ENCODE measurements at places on chromosomes 3 and 15.

GRCh38 chr15:40591389-40591788 is 2.7 kb upstream of the KNL1 start:
- no peak for DNase-seq

DNA sequence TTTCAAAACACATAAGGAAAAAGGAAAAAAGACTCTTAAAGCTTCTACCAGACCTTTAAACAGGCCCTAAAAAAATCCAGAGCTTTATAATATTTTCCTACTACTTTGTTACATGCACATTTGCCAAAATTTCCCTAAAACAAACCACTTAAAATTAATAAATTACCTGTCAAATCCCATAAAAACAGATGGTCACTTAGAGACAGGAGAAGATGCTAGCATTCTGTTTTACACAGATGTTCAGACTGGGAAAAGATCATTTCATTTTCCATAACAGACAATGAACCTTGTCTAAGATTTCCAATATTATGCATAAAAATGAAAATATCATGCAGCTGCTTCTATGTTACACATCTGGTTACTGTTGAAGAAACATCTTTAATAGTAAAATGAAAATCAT is 66.6 kb downstream of the SUCLG2 start:
- no peak for DNase-seq

DNA sequence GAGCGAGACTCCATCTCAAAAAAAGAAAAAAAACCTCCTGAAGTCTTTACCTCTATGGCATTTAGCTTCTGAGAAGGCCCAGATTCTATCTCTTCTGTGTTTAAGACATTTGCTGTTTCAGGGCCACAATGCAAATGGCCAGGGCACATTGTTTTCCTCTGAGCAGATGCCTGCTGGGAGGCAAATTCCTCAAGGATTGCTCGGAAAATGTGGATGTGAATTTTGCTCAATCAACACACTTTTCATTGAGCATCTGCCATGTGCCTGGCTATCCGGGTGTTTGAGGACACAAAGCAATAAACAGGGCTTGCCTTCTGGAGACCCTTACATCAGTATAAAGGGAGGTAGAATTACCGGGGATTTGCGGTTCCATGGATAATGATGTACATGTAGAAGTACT is 20.0 kb downstream of the TRIM71 start:
- DNase-seq: no peak

- DNase-seq: no peak
Observed at GRCh38 chr3:42829083-42829627, 19.9 kb downstream of the ACKR2 start.

DNA sequence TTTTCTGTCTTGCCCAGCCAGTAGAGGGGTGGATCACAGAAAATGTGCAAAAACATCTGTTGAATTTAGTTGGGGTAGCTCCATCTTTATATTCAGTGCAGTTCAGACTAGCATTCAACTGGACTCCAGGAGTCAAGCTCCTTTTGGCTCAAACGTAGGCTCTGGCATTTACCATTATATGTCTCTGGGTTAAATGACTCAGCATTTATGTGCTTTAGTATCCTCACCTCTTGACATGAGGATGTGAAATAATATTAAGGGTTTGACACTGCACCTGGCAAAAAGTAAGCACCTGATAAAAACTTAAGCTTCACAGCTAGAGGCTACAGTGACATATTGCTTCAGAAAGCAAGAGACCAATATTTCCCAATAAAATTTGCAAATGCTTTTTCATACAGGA is 14.8 kb downstream of the PRC1 start:
- DNase-seq: no peak

DNA sequence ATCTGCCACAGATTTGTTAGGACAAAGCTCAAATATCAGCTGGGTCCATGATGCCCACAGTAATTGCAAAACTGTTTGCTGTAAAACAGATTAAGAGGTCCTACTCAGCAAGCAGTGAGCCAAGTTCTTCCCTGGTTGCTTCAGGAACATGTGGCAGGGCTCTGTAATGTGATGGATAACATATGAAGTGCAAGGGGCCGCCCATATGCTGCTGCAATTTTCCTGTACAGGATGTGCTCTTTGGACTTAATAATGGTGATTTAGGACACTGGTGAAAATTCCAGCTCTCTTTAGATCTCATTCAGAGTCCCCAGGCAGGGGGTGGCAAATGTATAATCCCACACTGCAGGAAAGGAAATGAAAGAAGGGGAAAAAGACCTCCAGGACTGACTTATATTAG is 289.4 kb downstream of the LSAMP start:
- no peak for DNase-seq

DNA sequence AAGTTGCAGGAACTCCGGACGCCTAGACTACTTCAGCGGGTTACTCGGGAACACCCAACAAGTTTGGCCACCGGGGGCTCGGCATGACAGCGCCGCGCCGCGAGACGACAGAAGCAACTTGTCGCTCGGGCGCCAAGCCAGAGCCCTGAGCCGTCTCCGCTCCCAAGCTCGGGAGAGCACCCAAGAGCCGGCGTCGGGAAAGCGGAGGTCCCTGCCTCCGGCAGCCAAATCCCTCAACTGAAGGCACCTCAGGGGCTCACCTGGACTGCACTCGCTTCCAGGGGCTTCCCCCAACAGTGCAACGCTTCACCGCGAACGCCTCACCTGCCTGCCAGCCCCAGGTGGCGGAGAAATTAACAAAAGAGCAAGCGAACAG is 640 bp downstream of the MB21D2 start:
- peak; percentile 61 for DNase-seq

- no peak for DNase-seq
Observed at GRCh38 chr3:60282866-60283265, 968.4 kb downstream of the FHIT start.

GRCh38 chr3:194688200-194688740 is 2.6 kb downstream of the FAM43A start:
- peak; percentile 3 for DNase-seq

DNA sequence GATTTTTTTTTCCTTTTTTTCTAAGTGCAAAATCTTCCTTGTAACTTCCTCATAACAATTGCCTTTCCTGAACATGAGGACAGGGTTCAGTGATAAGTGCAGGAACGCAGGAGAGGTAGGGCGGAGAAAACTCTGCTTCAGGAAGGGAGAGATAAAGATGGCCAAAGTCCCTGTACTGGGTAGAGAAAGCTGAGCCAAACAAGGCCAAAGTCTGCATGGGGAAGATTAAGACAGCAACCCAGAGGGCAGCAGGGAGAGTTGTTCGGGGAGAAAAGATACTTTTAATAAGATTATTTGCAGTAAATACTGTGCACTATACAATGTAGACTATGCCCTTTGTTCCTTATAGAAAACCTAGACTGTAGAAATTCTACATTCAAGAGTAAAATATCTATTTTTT is 55.4 kb upstream of the LRRFIP2 start:
- DNase-seq: no peak

DNA sequence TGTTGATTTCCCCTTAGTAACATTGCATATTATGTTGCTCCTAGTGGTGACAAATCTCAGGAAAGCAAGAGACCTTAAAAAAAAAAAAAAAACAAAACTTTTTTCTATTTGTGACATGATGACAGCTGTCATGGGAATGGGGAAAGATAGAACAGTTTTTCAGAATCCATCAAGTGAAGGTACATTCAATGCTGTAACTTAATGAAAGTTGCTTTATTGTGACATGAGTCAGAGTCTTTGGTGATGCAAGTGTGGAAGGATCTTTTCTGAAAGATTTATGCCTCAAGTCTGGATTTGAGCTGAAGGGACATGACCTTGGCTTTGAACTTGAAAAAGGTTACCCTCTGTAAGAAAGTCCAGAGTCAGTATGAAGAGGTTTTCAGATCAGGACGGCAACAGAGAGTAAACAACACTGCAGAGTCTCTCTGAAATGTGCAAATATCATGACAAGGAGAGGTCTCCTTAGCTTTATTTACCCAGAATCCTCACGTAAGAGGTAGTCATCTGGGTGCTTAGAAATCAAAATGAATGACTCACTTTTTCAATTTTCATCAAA is 424.7 kb downstream of the CNTN4 start:
- no peak for DNase-seq

GRCh38 chr3:112604536-112604935 is 36.4 kb downstream of the CCDC80 start:
- DNase-seq: no peak

- no peak for DNase-seq
Observed at GRCh38 chr15:40008061-40008765, 30.8 kb downstream of the SRP14 start.

DNA sequence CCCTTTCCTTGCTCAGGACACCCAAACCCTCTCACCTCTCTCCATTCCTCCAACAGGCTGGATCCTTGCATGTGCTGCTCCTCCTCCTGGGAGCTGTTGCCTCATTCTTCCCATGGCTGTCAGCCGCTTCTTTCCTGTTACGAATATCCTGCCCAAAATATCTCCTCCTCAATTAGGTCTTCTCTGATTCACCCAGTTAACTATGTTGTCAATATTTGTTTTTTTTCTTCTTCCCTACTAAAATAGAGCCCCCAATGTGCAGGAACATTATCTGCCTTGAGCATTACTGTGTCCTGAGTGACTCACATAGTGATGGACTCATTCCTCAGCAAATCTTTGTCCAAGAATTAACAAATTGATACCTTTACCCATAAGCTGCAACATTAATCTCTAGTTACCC is 357.2 kb downstream of the CLSTN2 start:
- DNase-seq: no peak

DNA sequence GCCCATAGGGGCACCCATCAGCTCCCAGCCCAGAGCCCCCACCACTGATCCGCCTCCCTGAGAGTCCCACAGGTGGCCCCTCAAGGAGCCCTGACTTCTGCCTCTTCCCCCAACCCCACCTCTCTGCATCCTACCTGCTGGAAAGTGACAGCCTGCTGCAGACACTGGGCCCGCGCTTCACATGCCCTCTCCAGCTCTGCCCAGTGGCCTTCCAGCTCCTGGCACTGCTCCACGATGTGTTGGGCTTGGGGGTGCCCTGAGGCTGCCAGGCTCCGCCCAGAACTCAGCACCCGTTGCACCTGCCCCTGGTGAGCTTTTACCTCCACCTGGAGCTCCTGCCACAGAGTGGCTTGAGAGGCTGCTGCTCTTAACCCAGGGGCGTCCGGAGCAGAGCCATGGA is 20.1 kb downstream of the SPTBN5 start:
- DNase-seq: no peak

DNA sequence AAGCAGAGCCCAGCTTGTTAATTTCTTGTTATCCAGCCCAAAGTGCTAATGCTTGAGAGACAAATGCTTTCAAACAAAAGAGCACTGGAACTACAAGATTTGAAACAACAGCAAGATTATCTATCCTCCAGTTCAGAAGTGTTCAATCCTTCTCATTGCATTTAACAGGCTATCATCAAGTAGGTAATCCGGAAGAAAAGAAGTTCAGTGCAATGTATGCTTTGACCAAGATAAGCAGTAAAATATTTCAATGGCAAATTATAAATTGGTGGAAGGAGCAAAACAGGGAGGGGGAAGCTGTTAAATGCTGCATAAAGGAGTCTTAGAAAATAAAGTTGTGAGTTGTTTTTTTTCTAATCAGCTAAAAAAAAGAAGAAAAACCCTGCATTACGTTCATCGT is 8.8 kb downstream of the LRIG1 start:
- DNase-seq: no peak

DNA sequence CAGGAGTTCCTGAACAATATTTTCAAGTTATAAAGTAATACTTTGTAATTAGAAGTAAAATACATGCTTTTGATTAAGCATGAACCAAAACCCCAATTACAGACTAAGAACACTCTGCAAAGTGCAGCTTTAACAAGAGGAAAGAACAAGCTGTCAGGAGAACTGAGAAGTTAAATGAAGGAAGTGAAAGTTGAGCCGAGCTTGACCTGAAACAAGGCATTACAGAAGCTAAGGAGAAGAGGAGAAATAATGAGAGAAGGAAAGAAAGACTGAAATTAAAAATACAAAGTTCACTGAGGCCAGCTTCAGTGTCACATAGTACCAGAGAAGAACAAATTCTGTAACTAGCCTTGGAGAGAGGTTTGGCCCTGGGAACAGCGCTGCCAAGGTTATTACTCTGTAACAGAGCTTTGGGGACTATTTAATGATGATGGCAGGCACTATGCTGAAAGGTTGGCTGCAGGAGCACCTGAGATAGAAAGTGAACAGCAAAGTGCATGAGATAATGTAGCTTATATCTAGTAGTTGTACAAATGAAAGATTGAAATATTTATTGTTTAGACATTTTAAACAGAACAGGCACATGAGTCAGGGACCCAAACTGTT is 241.9 kb upstream of the PEX5L start:
- DNase-seq: no peak

- no peak for DNase-seq
Observed at GRCh38 chr15:58115692-58116091, 22.5 kb upstream of the AQP9 start.

- no peak for DNase-seq
Observed at GRCh38 chr3:13141991-13142412, 68.8 kb upstream of the IQSEC1 start.

DNA sequence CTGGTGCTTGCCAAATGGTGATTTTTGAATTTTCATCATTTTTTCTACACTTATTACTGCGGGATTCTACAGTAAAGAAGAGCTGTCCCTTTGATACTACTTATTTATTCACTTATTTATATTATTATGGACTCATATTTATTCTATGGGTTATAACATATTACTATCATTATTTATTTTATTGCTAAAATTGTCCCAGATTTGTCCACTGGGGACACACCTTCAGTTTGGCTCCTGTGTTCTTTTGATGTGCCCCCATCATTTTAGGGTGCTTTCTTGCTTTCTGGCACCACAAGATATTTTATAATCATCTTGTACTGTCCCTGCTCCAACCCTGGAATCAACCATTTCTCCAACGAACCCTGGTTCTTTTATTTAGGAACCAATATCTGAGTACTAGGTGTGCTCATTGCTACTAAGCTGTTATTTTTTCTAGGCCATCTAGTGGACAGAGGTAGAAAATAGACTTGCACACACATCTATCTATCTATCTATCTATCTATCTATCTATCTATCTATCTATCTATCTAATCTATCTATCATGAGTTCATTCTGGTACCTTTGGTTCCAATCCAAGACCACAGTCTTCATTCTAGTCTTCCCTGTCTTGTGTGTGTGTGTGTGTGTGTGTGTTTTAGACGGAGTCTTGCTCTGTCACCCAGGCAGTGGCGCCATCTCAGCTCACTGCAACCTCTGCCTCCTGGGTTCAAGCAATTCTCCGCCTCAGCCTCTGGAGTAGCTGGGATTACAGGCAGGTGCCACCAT is 16.0 kb downstream of the SLC22A14 start:
- no peak for DNase-seq

GRCh38 chr3:190346541-190346940 is 24.3 kb upstream of the CLDN1 start:
- no peak for DNase-seq

GRCh38 chr3:177563243-177563780 is 366.0 kb upstream of the TBL1XR1 start:
- no peak for DNase-seq

All from hypothalamus (tissue), 51 donors.